ENCODE measurements at places on chromosomes 4 and X. TPM values are rescaled to one million over a fixed set of nuclear protein-coding genes. Genes with fewer than 3 reads are reported as not detected.

SASH3 gene
- 1.5 TPM for polyA plus RNA-seq

FMR1NB gene
- polyA plus RNA-seq, result not detected

SSX3 gene
- not detected for polyA plus RNA-seq

DNA sequence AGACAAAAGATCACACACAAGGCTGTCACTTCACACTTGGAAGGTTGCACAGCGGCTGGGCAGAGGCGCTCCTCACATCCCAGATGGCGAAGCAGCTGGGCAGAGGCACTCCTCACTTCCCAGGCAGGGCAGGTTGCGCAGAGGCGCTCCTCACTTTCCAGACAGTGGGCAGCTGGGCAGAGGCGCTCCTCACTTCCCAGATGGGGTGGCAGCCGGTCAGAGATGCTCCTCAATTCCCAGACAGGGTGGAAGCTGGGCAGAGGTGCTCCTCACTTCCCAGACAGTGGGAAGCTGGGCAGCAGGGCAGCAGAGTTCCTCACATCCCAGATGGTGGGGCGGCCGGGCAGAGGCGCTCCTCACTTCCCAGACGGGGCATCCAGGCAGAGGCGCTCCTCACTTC, 199.2 kb downstream of the RTL9 start:
- DNase-seq, result no peak

DNA sequence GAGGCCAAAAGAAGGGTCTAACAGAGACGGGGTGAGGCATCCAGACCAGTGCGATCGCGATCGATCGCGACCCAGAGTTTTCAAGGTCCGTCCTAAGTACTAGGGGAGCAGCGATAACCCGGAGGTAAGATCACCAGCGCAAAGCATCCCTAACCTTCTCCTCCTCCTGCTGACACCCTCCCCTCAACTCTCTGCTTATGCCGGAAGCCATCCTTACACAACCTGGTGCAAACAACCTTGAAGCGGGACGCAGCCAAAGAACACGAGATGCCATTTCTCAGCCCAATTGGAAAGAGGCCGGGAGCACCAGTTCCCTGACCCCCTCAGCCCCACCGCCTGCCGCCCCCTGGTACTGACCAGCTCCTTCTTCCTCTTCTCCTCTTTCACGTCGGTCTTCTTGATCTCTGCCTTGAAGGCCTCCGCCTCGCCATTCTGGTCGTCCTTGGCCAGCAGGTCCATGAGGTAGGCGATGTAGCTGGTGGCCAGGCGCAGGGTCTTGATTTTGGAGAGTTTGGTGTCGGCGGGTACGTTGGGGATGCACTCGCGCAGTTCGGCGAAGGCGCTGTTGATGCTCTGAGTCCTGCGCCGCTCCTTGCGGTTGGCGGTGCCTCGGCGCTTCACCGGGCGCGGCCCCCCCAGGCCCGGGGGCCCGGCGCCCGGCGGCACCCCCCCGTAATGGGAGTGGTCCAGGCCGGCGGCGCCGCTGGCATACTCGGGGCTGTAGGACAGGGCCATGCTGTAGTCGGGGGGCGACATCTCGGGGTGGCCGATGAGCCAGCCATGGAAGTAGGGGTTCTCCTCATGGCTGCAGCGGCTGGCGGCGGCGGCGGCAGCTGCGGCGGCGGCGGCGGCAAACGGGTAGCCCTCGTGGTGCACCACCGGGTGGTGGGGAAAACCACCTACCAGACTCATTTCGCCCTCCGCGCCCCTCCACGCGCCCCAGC, 1.4 kb downstream of the HAND2 start:
- DNase-seq, result no peak

GRCh38 chrX:87338510-87338909, 179.1 kb upstream of the KLHL4 start:
- no peak for DNase-seq

DNA sequence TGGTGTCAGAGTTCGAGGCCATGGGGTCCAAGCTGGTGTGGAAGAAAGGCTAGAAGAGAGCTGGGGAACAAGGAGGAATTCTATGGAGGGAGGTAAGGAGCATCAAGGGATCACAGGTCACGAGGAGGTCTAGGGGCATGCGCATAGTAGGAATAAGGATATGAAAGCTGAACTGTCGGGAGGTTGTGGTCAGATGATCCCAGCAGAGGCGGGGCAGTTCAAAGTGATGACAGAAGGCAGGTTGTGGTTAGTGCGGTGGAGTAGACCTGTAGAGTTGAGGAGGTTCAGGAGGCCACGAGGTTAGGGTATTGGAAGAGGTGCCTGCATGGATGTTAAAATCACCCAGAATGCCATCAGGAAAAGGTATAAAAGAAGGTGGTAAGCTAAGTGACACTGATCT, 156.3 kb downstream of the TMEM164 start:
- no peak for DNase-seq

Data from renal cortex interstitium (tissue), 15 donors.